ENCODE measurements at places on chromosomes 7 and 10.

DNA sequence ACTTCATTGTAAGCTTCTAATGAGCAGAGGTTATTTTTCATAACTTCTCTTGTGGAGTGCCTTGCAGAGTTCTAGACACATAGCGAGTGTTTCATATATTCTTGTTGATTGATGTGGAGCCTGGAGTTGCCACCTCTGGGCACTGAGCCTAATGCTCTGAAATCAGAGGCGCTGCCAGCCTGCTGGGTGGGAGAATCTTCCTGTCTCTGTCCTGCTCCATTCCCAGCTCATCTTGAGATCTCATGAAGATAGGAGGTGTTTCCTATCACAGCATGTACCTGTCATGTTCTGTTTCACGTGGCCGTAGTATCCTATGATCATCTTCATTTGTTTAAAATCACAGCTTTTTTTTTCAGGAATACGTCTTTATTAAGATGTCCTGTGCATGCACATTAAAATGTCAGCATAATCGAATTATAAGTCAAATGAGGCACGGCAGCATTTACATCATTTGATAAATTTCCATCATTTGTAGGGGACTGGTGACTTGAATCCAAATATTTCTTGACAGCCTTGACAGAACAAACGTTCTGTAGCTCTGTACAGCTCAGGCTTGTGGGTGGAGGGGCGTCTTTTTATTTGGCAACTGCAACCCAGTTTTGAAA is 393.0 kb downstream of the PHTF2 start:
- no peak for DNase-seq

DNA sequence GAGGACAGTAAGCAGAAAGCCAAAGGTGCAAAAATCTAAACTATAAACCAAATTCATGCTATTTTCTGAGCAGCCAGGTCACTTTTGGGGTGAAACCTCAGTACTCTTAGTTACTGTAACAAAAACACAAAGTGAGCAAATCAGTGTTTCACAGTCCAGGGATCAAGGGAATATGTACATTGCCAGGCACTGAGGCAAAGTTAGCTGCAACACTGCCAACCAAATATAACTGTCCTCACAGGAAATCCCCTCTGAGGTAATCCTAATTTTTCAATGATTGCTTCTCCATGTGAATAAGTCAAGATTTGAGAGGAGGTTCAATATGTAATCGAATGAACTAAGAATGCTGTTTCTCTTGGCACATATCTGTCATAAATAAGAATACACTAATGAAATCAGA is 229.7 kb downstream of the TSPAN12 start:
- DNase-seq: no peak

DNA sequence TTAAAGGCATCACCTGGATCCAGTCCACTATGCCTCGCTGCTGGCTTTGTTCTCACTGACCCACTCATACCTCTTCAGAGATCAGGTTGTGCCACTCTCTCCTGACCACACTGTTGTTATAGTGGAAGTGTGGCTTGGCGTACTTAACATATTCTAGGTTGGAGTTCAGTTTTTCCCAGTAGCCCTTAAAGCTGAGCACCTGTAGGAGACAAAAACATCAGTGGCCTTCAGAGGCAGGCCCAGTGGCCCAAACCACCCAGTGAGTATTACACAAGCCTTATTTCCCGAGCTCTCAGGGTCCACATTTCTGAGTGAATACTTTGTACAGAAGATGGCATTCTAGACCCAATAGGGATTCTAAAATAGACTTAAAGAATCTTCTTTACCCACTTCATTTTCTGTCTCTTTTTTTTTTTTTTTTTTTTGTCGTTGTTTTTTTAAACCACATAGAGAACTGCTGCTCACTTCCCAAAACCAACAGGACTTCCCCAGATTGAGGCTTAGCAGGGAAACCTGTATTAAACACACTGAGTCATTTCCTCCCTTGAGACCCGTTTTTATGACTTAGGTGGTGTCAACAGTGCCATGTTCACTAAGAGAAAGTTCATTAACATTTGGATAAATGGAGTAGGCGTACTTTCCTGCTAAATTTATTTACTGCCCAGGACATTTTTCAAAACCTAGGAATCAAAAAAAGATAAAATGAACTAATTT is 85.8 kb downstream of the GSAP start:
- DNase-seq: no peak

DNA sequence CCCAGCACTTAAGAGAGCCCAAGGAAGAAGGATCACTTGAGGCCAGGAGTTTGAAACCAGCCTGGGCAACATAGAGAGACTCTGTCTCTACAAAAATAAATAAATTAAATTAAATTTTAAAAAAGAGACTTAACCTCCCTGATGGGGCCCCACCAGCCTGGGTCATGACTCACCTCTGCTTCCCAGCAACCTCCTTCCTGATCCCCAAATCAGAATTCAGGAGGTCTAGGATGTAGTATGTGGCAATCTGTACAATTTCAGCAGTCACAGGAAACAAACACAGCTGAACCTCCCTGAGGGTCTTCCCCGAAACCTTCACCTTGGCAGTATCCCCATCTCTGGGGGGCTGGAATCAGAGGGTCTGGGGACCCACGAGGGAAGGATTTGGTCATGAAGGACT is 9.7 kb upstream of the PPP1R35 start:
- DNase-seq: no peak
